Globus pallidus (tissue), 1 donor: ENCODE measurements at places on chromosomes 7 and 10.

DNA sequence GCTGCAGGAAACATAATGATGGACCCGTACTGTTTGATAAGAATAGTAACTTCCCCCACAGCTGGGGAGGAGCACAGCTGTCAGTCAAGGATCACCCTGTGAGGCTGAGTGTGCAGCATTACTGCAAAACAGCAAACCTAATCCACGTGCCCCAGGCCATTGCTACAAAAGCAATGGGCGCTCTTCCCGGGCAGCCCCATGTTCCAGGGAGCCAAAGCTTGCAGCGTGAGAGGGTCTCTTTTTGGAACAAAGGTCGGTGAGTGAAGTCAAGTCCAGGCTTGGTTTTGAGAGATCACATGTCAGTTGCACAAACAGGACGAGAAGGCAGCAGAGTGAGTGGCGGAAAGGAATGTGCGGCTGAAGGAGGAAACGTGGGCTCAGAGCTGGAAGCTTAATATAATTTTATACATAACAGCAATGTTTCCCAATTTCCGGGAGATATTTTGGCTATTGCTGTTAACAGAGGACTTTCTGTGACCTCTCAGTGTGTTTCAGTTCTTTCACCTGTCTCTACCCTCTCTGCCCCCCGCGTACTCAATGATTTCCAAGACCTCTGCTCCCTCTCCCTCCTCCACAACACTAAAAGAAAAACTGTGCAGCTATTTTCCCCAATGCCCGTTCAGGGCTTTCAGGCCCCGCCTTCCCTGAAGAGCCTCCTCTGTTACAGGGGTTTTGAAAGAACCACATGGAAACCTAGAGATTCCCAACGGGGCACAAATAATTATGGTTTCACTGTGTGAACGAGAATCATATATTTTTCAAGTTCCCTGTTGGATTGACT, 128.9 kb downstream of the MTPAP start:
- DNase-seq = peak; percentile 8

- DNase-seq = no peak
These were observed 262.7 kb downstream of the CELF2 start for GRCh38 chr10:11280187-11280932.

- DNase-seq = no peak
These were observed 225.6 kb downstream of the AHR start for GRCh38 chr7:17523813-17524739.

DNA sequence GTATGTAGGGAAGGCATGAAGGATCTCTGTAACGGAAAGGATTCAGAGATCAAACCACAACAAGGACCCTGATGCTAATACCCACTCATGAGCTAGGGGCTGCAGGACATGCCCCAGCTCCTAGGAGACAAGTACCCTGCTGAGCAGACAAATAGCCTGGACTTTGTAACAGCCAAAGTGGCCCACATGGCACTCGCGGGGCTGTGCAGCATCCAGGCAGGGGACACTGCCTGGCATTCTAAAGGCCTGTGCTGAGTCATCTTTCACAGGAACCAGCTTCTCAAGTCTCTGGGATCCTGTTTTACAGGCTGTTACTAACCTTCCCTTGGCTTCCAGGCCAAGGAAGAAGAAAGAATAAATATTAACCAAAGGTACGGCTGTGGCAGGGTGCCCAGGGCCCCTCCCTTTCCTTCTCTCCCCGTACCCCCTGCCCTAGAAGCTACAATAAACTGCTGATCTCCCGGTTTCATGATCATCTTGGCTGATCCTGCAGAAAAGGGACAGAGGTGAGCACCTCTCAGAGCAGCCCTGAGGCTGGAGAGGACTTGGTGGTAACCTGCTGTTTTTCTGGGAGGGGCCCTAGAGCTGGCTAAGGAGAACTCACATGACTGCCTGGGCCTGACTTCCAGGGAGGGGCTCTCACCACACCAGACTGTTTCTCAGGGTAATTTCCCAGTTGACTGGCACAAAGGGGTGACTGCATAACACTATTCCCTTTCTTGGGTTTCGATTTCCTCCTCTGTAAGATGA, 4.2 kb upstream of the RPEL1 start:
- DNase-seq = peak; percentile 18

GRCh38 chr7:137020351-137020750, 151.9 kb downstream of the CHRM2 start:
- DNase-seq = no peak

GRCh38 chr10:69870591-69870990, 68.9 kb downstream of the COL13A1 start:
- no peak for DNase-seq

GRCh38 chr10:124912101-124912886, 29.6 kb upstream of the ZRANB1 start:
- DNase-seq = no peak

DNA sequence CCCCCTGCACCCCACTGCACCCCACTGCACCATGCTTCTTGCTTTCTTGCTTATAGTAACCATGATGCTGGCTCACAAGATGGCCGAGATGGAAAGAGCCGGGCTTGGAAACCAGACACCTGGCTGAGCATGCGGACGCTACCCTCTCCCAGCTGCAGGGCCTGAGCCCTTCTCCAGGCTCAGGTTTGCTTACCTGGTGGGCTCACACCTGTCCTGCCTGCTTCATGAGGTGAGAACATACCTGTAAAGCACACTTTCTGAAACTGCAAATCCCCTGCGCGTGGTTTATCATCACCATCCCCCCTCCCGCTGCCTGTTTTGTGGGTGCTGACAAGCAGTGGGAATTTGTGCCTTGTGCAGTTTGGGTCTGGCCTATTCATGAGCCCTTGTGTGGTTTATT, 302.7 kb downstream of the GLRX3 start:
- DNase-seq = no peak

- no peak for DNase-seq
These were observed 12.7 kb upstream of the MIOS start for GRCh38 chr7:7554021-7554432.

- DNase-seq = peak; percentile 41
These were observed at the start of gene ZNF467 for GRCh38 chr7:149773446-149774236. Gene ZNF467, minus strand, starts transcription at chr7:149773588. Its CDS starts 2,556 bp downstream, at chr7:149771032.
